Anterior cingulate cortex (tissue), 58 donors: ENCODE measurements at places on chromosomes 16 and 17.

- DNase-seq, result no peak
Observed at GRCh38 chr16:75035410-75035968, 36.7 kb downstream of the ZNRF1 start.

DNA sequence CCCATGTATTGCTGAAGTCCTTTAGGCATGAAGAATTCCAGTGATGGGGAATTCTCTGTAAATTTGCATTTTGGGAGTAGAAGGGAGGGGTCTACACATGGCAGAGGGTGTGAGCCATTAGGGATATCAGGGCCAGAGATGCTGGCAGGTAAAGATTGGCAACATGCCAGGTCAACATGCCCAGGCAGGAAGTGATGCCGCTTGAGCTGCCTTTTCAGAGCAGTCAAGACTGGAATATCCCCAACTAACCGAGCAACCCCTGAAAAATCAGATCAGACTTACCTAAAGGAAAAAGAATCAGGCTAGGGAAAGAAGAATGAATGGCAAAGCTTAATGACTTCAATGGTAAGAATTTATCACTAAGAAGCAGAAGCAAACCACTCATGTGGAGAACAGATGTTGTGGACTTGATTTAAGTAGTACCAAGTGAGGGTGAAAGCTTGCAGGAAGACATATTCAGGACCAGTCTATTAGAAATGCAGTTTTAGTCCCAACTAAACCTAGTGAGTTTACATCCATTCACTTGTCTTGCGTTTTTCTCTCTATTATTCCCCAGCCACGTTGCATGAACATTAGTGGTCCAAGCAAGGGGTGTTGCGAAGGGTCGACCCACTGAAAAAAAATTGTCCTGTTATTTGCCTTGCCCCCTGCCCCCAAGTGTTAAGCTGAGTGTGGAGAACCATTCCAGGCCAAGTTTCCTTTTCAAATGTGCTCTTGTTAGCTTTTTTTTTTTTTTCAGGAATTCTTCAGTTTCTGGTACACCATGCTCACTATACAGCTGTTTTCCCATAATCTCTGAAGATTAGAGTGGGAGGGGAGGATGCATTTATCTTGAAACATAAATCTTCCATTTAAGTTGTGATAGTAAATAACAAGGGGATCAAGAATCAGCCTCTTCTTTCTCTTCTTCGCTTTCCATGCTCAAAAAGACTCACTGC is 105.2 kb downstream of the ABCA8 start:
- no peak for DNase-seq

GRCh38 chr16:74748616-74749026 is 26.0 kb downstream of the FA2H start:
- DNase-seq, result peak; percentile 80

DNA sequence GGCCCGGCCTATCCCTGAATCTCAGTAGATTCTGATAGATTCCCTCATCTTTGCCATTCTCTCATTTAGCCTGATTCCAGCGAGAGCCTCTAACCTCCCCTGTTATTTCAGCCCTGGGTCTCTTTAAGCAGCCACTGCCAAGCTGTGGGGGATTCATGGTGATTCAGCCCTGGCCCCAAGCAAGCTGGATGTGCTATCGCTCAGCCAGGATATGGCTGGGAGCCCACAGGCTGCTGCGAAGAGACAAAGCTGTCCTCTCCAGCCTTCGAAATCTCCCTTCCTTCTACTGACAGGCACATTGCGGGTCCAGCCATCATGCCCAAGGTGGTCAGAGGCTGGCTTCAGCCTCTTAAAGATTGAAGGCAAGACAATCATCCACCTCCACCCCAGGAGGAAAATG is 394.1 kb downstream of the SOX9 start:
- DNase-seq, result no peak

DNA sequence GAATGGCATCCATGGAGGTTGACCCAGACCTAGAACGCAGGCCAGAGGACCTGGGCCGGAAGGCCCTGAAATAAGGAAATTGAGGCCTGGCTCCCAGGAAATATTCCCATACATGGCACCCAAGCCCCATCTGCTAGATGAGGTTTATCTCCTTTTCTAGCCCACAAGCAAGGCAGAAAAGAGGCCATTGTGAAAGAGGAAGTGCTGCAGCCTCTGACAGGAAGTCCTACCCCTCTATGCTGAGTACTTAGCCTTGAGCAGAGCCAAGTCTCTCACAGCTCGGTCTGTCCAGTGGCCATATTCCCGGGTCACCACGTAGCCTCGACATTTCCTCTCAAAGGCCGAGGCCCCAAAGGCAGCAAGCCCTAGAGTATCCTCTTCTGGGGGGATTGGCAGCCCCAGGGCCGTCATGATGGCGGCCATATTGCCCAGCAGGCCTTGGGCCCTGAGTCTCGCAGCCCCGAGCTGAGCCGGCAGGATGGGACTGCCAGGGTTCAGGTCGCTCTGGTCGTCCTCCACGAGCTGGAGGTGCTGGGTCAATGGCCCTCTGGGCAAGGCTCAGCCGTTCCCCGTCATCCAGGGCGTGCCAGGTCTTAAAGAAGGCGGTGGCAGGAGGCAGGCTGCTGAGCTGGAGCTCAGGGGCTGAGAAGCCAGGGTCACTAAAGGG is 7.8 kb downstream of the CTF1 start:
- no peak for DNase-seq

GRCh38 chr16:21274172-21274726 is 3.8 kb downstream of the CRYM start:
- no peak for DNase-seq

GRCh38 chr17:3828852-3829232 is 17.2 kb downstream of the NCBP3 start:
- no peak for DNase-seq

DNA sequence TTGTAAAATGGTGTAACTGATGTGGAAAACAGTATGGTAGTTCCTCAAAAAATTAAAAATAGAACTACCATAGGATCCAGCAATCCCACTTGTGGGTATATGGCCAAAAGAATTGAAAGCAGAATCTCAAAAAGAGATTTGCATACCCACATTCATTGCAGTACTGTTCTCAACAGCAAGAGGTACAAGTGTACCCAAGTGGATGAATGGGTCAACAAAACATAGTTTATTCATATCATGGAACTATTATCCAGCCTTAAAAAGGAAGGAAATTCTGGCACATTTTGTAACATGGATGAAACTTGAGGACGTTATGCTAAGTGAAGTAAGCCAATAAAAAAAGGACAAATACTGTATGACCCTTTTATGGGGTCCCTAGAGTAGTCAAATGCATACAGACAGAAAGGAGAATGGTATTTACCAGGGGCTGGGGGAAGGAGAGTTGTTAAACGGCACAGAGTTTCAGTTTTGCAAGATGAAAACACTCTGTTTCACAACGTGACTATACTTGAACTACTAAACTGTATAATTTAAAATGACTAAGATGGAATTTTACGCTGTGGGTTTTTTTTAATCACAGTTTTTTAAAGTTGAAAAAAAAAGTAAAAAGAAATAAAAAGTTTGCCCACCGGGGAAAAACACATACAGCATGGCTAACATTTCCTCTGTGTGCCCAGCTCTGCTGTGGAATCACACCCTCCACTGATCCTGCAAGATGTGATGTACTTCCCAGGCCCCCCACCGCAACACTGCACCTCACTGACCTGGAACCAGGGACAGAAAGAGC is 6.1 kb downstream of the TVP23A start:
- DNase-seq, result no peak

DNA sequence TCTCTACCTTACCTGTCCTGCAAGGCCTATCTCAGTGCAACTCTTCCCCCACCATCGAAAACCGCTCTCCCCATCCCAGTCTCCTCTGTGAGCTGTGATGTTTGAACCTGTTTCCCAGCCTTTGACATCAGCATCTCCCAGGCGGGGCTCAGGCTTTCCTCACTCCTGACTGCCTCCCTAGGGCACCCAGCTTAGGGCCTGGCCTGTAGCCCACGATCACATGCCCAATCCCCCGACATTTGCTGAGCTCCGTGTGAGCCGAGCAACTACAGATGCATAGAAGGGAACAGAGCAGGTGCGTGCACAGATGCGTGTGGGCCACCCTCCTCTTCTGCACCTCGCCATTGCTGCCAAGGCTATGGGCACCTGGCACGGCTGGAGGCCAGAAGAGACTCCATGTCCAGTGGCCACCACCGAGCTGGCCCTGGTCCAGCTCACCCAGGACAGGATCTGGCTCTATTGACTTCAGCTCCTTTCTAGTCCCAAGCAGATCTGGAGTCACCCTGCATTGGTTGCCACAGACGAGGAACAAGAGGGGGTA is 35.5 kb upstream of the CMIP start:
- no peak for DNase-seq

DNA sequence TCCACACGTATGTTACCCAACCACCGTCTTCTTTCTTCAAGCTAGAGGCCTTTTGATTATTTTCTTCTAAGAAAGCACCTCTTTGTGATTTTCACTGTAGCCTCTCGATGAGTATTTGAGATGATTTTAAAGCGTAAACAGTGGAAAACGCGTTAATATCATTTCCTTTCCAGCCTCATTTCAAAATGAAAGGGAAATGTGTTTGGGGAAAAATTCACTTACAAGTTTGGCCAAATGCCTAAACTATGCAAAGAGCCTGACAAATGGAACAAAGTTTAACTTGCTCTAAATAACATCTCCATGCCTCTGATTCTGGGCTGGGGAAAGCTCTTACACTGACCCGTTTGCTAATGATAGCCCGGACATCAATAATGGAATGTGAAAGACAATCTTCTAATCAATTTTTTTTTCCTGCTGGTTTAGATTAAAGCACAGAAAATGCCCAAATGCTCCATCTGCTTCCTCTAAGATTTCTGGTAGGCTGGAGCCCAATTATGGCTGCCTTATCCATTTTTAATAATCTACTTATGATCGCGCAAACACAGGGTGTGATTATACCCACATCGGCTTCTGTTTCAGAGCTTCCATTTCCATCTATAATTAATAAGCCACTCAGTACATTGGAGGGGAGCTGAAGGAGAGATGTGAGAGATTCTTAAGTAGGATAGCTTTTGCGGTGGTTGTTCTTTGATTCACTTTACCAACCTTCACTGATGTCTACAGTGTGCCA is 43.5 kb downstream of the HS3ST2 start:
- no peak for DNase-seq

- DNase-seq, result no peak
Observed at GRCh38 chr17:47220531-47220999, 11.4 kb downstream of the MYL4 start.

- DNase-seq, result no peak
Observed at GRCh38 chr17:69326377-69327059, 415 bp downstream of the ABCA5 start.

GRCh38 chr16:29985271-29985811 is 10.1 kb downstream of the HIRIP3 start:
- DNase-seq, result no peak

- no peak for DNase-seq
Observed at GRCh38 chr17:82871056-82871775, 31.4 kb upstream of the ZNF750 start.

DNA sequence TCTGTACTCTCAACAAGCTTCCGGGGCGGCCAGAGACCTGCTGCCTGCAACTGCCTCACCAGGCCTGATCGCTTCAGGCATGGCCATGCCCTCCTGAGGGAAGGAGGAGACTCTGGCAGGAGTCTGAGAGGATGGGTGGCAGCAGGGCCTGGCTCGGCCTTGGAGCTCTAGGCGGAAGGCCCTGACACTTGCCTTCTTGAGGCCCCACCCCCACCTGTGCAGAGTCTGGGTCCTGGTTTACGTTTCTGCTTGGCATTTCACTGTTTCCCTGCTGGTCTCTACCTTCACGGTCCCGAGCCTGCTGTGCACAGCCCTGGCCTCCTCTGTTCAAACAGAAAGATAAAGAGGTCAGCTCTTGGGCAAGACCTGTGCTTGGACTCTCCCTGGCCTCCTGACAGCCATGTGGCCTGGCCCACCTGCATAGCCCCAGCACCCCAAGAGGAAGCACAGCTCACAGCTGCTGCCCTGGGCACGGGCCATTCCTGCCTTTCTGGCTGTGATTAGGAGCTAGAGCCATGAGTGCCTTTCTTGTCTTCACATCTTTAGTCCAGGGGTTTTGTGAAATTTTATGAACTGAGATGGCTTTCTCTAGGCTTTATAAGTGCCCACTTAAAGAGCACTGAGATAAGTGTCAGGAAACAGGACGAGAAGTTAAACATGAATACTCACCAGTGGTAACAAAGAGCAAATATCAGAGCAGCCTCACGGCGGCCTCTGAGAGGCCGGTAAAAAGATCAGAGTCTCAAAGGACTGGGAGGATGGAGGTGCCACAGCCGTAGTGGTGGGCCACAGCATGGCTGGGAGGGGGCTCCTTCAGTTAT is 25.6 kb upstream of the MTSS2 start:
- DNase-seq, result no peak

- DNase-seq, result no peak
Observed at GRCh38 chr17:19614900-19615299, 33.7 kb upstream of the ALDH3A2 start.
